ENCODE measurements at places on chromosomes 2 and 18. TPM values are rescaled to one million over a fixed set of nuclear protein-coding genes. Genes with fewer than 3 reads are reported as not detected.

The TSPYL6 gene
- not detected for total RNA-seq

The SCN7A gene
- 6.3 TPM for total RNA-seq

The RNF152 gene
- total RNA-seq = 15.5 TPM

The ACMSD gene
- total RNA-seq = not detected

The UGT1A8 gene
- total RNA-seq = not detected

The GAD1 gene
- total RNA-seq = 2.9 TPM

The GREB1 gene
- 224 TPM for total RNA-seq

The CROCC2 gene
- total RNA-seq = not detected

The FBLN7 gene
- total RNA-seq = 3.0 TPM

DNA sequence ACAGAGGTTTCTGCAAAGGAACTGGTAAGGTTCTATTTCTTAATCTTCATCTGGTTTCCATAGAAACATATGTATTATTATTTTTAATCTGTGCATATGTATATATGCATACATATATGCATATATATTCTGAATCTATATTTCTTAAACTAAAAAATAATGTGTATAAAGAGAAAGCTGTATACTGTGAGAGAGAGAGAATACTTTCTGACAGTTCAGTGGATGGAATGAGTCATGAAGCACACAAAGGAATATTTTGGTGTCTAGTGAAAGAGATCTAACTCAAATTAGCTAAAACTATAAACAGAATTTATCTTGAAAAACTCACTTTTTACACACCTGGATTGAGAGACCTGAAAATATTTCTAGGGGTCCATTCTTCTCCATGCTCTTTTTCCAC is 1929.3 kb upstream of the LRRTM1 start:
- DNase-seq = no peak
- no peaks in the 10 kb centered on the region for H3K36me3 ChIP-seq
- no peak overlapping the region for H3K27ac ChIP-seq
- H3K4me3 ChIP-seq = no peak overlapping the region
- H3K27me3 ChIP-seq = no peaks in the 10 kb centered on the region
- no peaks in the 10 kb centered on the region for H3K4me1 ChIP-seq

DNA sequence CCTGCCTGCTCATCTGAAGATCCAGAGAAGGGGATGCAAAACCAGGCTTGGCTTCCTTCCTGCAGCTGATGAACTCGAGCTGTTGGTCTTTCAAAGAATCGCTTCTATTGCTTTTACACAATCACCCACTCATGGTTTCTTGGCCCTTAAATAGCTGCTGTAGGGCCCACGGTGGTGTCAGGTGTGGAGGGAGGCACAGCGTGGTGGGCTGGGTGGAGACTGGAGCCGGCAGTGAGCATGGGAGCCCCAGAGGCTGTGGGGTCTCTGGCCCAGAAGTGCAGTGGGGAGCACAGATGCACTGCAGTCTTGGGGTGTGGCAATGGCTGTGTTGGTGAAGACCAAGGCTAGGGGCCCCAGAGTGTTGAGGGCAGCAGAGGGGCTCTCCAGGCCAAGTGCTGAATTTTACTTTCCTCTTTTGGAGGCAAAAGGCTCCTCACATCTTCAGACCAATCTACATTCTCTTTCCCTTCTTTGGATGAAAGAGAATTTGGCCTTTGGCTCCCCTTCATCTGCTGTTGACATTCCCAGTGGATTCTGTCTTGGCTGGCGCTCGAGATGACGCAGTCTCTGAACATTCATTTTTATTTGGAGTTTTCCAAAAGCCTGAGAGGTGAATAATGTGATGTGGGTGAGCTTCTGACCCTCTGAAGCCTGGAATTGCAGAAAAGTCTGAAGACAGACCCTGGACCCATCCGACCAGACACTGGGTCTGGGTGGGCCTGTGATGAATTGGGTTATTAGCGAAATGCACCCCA is 70.1 kb upstream of the ASB18 start:
- no peaks in the 10 kb centered on the region for H3K4me1 ChIP-seq
- H3K27ac ChIP-seq = no peak overlapping the region
- H3K36me3 ChIP-seq = no peaks in the 10 kb centered on the region
- no peak overlapping the region for H3K4me3 ChIP-seq
- no peak for DNase-seq

- H3K4me1 ChIP-seq = peaks cover 6% of the 10 kb centered on the region
- H3K4me3 ChIP-seq = no peak overlapping the region
- H3K27me3 ChIP-seq = no peaks in the 10 kb centered on the region
Measured at GRCh38 chr2:37582481-37583220, 88.8 kb downstream of the CDC42EP3 start.

- H3K36me3 ChIP-seq = no peaks in the 10 kb centered on the region
- no peak overlapping the region for H3K27ac ChIP-seq
- no peaks in the 10 kb centered on the region for H3K27me3 ChIP-seq
- H3K4me1 ChIP-seq = no peaks in the 10 kb centered on the region
Measured at GRCh38 chr2:237603718-237604362, 13.3 kb upstream of the RAB17 start.

DNA sequence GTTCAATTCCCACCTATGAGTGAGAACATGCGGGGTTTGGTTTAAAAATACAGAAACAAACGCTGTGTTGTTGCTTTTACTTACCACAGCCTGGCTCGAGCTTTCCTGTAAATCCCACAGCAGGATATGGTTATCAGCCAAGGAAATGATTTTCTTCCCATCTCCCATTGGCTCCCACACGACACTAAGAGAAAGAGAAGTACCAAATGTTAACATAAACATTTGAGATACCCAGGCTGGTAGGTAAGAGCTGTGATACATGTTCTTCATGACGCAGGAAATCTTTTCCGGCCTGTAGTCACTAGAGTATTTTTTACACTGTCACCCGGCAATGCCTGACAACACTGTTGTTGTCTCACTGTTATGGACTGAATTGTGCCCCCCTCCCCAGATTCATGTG is 163.6 kb downstream of the EIPR1 start:
- H3K4me1 ChIP-seq = no peaks in the 10 kb centered on the region
- no peak overlapping the region for H3K4me3 ChIP-seq

GRCh38 chr18:35095983-35096676 is 54.9 kb downstream of the MAPRE2 start:
- H3K27me3 ChIP-seq = no peaks in the 10 kb centered on the region
- H3K27ac ChIP-seq = no peak overlapping the region
- no peak overlapping the region for H3K4me3 ChIP-seq
- no peak for DNase-seq
- no peaks in the 10 kb centered on the region for H3K36me3 ChIP-seq
- H3K4me1 ChIP-seq = no peaks in the 10 kb centered on the region

GRCh38 chr2:196452758-196453157 is 186.8 kb upstream of the CCDC150 start:
- H3K27ac ChIP-seq = no peak overlapping the region
- no peaks in the 10 kb centered on the region for H3K36me3 ChIP-seq
- no peaks in the 10 kb centered on the region for H3K27me3 ChIP-seq
- no peaks in the 10 kb centered on the region for H3K4me1 ChIP-seq

DNA sequence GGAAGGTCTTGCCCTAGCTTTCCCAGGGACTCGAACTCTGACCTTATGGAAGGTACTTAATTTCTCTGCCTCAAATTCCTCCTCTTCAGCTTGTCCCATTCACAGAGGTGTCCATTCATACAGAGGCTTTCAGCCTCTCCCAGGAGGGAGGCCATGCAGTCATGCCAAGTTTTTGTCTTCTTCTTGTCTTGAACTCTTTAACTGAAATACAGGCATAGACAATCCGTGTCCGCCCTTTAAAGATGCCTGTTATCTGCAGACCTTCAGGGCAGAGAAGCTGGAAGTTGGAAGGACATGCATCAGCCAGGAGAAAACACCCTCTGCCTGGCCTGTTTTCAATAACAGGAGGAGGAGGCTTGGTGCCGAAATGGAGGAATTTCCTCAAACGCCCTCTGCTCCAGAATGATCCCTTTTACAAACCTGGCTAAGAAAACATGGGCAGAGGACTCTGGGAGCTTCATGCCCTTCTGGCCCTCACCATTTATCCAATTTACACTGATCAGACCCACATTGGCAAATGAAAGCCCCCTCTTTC is 308.3 kb downstream of the MYCN start:
- H3K4me3 ChIP-seq = no peak overlapping the region
- no peak overlapping the region for H3K27ac ChIP-seq
- no peaks in the 10 kb centered on the region for H3K4me1 ChIP-seq
- no peak for DNase-seq
- no peaks in the 10 kb centered on the region for H3K27me3 ChIP-seq
- no peaks in the 10 kb centered on the region for H3K36me3 ChIP-seq

- H3K27me3 ChIP-seq = no peaks in the 10 kb centered on the region
- DNase-seq = no peak
- no peak overlapping the region for H3K27ac ChIP-seq
- no peaks in the 10 kb centered on the region for H3K36me3 ChIP-seq
- no peak overlapping the region for H3K4me3 ChIP-seq
- H3K4me1 ChIP-seq = no peaks in the 10 kb centered on the region
Measured at GRCh38 chr2:58182527-58182926, 58.6 kb downstream of the FANCL start.

DNA sequence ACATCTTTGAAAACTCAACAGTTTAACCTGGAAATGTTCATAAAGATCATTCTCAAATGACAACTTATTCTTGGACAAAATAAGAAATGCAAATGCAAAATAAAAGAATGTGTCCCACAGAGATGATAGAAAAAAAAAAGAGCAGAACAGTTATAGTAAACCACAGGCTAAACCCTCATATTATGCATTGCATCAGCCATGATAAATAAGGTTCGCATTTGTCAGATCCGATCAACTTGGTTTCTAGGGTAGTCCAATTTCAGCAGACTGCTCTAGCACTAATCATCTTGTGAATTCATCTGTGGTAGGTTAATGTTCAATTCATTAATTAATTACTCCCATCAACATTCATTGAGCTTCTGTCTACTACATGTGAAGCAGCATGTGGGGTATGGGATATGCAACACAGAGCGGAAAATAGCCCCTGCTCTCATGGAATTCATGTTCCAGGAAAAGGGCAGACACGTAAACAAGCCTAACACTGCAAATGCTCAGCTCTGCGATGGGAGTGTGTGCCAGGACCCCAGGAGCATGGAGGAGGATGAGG is 316.2 kb upstream of the REV1 start:
- H3K4me1 ChIP-seq = no peaks in the 10 kb centered on the region
- H3K4me3 ChIP-seq = no peak overlapping the region
- no peak for DNase-seq
- no peaks in the 10 kb centered on the region for H3K36me3 ChIP-seq

- H3K36me3 ChIP-seq = no peaks in the 10 kb centered on the region
- H3K4me3 ChIP-seq = no peak overlapping the region
- no peak overlapping the region for H3K27ac ChIP-seq
- peaks cover 9% of the 10 kb centered on the region for H3K4me1 ChIP-seq
- DNase-seq = peak; percentile 75
- no peaks in the 10 kb centered on the region for H3K27me3 ChIP-seq
Measured at GRCh38 chr2:173982918-173983317, 17.7 kb upstream of the SP3 start.

GRCh38 chr2:241036964-241037421 is 38.6 kb downstream of the SNED1 start:
- no peaks in the 10 kb centered on the region for H3K4me1 ChIP-seq
- no peak overlapping the region for H3K27ac ChIP-seq
- no peaks in the 10 kb centered on the region for H3K36me3 ChIP-seq

- no peak for DNase-seq
- no peaks in the 10 kb centered on the region for H3K4me1 ChIP-seq
- H3K4me3 ChIP-seq = no peak overlapping the region
- no peak overlapping the region for H3K27ac ChIP-seq
- H3K27me3 ChIP-seq = no peaks in the 10 kb centered on the region
- no peaks in the 10 kb centered on the region for H3K36me3 ChIP-seq
Measured at GRCh38 chr2:237260039-237260620, 153.8 kb downstream of the COL6A3 start.

DNA sequence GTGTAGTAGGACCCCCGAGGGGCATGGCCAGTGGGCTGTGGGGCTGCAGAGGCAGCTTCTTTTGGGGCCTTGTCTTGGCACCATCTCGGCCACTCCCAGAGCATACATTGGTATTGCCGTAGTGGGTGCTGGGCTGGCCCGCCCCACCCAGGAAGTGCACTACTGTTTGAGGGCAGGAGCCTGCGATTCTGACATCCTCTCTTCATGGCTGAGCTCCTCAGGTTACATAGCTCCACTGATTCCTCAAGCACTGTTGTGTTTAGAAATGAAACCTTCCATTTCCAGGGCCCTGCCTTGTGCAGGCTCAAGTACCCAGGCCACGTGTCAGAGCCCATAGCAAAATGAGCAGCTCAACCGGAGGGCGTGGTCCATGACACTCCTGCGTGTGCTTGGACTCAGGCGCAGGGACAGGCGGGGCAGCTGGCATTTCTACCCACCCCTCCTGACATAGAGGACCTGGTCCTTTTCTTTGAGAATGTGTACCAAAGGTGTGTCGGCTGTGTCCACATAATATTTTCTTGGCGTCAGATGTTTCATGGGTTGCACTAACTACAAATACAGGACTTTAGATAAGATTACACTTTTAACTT is 67.9 kb downstream of the DGKD start:
- no peak overlapping the region for H3K4me3 ChIP-seq
- H3K4me1 ChIP-seq = peaks cover 7% of the 10 kb centered on the region

DNA sequence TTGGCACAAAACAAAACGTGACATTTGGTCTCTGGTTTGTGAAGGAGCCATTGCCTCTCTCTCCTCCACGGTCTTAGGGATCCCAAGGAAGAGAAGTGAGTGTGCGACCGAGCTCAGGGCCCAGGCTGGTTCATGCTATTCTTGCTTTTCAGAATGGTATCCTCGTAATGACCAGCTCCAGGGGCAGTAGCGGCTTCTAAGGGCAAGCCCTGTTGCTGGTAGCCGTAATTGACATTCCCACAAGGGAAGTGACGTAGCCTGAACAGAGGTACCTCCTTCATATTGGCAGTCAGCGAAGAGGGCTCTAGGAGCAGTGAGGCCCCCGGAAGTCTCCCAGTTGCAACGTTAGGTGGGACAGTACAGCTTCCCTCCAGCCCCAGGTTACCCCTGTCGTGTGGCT is 77.9 kb downstream of the CLIP4 start:
- H3K4me3 ChIP-seq = no peak overlapping the region
- no peaks in the 10 kb centered on the region for H3K27me3 ChIP-seq
- H3K27ac ChIP-seq = no peak overlapping the region
- no peak for DNase-seq
- no peaks in the 10 kb centered on the region for H3K4me1 ChIP-seq

- no peak overlapping the region for H3K27ac ChIP-seq
- no peaks in the 10 kb centered on the region for H3K4me1 ChIP-seq
- no peak for DNase-seq
- H3K4me3 ChIP-seq = no peak overlapping the region
- H3K27me3 ChIP-seq = no peaks in the 10 kb centered on the region
- H3K36me3 ChIP-seq = no peaks in the 10 kb centered on the region
Measured at GRCh38 chr2:133941666-133942065, 312.2 kb upstream of the MGAT5 start.

DNA sequence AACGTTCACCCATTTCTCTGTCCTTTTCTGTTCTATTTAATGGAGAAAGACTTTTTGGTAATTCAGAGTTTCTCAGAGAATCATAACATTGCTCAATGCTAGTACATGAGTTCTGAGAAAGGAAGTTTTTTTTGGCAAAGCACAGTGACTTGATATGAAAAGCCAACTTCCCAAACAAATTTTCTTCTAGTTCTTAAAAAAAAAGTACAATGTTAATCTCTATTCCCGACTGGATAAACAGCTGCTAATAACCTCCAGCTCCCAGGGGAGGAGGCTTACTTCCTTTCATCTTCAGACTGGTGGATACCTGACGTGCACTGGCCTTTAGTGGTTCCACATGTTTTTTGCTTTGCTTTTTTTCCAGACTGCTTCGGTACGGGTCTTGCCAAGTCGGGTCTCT is 284.6 kb upstream of the CCDC68 start:
- no peak for DNase-seq
- no peaks in the 10 kb centered on the region for H3K27me3 ChIP-seq
- H3K4me3 ChIP-seq = no peak overlapping the region
- H3K36me3 ChIP-seq = no peaks in the 10 kb centered on the region
- H3K4me1 ChIP-seq = no peaks in the 10 kb centered on the region

Measured in prostate gland (tissue), 2 donors.